ENCODE measurements at places on chromosomes 1 and 21. TPM values are rescaled to one million over a fixed set of nuclear protein-coding genes. Genes with fewer than 3 reads are reported as not detected.
A peak's percentile ranks its signal among the peaks of the same experiment; 100 is the strongest.

TAF1A gene
- 2.5 TPM for total RNA-seq

DLGAP3 gene
- total RNA-seq: 0.05 TPM

OR6N1 gene
- total RNA-seq: not detected

EVI5 gene
- total RNA-seq: 30.4 TPM

PLA2G2A gene
- total RNA-seq: 69.0 TPM

PCP4L1 gene
- total RNA-seq: not detected

OR2T33 gene
- not detected for total RNA-seq

NEK2 gene
- 0.19 TPM for total RNA-seq

GOLT1A gene
- total RNA-seq: not detected

DNA sequence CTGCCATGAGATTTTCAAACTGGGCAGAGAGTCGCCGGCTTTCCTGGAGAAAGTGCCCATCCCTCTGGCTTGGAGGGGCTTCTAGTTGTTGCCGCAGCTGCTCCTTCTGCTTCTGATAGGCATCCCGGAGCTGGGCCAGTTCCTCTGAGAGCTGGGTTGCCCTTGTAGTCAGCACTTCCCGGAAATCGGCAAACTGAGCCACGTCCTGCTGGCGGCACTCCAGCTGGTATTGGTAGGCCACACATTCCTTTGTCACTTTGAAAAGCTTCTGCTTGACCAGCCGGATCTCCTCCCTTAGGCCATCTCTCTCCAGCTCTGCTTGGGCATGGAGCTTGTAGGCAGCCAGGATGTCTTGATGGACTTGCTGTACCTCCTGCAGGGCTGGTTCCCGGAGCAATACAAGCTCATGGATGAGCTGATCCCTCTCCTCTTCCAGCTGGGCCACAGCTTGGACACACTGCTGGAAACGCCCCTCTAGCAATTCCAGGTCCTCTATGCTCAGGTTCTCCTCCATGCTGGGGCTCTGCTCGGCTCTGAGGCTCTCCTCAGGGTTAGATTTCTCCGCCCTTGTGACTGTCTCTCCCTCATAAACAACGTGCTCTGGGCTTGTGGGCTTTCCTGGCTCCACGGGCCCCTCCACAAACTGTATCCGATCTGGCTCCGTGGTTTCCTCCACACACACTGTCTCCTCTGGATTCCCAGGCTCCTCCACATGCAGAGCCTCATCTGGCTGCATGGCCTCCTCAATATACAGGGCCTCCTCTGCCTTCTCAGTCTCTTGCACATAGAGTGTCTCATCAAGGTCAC is 7.3 kb downstream of the SYNC start:
- DNase-seq: peak; percentile 78

DNA sequence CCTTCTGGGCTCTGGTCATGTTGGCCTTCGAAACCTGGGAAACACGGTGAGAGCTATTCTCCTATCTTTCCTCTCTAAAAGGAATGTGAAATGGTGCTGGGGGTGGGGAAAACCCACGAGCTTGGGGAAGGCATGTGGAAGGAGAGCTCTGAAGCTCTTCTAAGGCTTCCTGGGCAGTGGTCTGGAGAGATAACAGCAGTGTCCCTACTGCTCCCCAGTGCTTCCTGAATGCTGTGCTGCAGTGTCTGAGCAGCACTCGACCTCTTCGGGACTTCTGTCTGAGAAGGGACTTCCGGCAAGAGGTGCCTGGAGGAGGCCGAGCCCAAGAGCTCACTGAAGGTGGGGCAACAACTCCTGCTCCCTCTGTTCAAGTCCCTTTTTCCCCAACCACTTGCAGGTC is 2.8 kb downstream of the USP21 start:
- DNase-seq: no peak

- DNase-seq: no peak
These were observed 123.8 kb upstream of the RAB4A start for GRCh38 chr1:229147072-229147471.

DNA sequence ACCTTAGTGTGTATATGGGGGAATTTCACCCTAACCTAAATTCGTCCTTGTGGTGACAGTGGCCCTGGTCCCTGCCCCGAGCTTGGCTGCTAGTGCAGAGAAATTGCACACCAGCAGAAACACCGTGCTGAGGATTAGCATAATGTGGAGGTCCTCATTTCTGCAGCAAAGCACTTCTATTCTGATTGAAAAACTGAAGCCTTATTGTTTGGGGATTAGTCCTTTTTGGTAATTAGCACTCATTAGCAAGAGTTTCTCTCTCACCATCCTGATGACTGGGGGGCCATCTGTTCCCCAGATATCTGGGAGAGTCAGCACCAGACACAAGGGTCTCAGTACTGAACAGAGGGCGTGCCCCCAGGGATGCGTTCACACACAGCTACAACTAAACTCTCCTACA is 55.2 kb downstream of the AJAP1 start:
- DNase-seq: no peak

DNA sequence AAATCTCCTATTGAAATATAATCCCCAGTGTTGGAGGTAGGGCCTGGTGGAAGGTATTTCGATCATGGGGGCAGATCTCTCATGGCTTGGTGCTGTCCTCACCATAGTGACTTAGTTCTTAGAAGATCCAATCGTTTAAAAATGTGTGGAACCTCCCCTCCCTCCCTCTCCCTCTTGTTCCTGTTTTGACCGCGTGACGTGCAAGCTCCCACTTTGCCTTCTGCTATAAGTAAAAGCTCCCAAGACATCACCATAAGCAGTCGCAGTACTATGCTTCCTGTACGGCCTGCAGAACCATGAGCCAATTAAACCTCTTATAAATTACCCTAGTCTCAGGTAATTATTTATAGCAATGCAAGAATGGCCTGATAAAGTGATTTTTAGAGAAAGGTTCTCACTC is 10.9 kb upstream of the RGS2 start:
- no peak for DNase-seq

GRCh38 chr1:89904219-89904980 is 83.6 kb downstream of the LRRC8D start:
- DNase-seq: no peak

GRCh38 chr1:209232759-209233158 is 350.8 kb upstream of the CAMK1G start:
- no peak for DNase-seq

DNA sequence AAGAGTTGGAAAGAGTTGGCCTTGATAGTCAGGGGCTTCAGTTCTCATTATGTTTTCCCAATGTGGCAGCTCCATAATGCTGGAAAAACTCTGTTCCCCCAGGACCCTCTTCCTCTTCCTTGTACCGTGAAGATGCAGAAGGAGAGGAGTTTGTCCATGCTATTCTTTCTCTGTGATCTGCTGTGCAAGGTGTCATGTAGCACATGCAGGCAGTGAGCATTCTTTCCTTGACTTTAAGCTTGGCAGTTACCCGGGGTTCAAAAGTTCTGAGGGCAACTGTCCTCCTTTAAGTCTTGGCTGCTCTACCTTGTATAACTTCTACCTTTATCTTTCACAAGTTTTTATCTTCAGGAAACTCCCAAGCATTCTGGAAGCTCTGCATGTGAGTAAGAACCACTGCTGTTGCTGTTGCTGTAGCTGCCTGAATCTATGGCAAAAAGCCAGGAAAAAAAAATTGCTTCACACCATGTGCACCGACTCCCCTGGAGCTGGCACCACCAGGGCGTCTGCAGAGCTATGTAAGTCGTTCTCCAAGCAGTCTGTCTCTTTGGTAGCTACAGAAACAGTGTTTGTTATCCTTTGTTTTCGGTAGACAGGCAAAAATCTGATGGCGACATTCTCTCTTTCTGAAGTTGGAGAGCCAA is 42.7 kb upstream of the SLC16A1 start:
- DNase-seq: peak; percentile 45

GRCh38 chr1:14880456-14881316 is 272.9 kb upstream of the TMEM51 start:
- DNase-seq: no peak

DNA sequence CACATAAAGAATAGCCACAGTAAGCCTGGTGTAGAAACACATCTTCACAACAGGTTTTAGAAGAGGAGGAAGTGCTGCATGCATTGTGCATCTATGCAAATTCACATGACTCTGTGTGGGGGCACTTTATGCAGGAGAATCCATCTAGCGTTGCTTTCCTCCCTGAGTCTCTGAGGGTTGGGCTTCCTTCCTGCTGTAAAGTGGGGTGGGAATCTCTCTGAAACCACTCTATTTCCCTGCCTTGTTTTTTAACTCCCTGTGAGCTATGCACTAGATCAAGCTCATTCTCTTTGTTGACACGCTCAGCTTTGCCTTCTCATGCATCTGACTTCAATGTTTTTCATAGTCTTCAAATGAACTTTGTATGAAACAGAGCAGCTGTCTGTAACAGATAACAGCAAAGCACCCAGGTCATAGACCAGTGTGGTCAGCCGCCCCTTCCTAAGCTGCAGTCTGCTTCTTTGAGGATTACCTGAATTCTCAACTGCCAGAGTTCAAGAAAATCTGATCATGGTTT is 102.7 kb upstream of the DPH5 start:
- DNase-seq: no peak

DNA sequence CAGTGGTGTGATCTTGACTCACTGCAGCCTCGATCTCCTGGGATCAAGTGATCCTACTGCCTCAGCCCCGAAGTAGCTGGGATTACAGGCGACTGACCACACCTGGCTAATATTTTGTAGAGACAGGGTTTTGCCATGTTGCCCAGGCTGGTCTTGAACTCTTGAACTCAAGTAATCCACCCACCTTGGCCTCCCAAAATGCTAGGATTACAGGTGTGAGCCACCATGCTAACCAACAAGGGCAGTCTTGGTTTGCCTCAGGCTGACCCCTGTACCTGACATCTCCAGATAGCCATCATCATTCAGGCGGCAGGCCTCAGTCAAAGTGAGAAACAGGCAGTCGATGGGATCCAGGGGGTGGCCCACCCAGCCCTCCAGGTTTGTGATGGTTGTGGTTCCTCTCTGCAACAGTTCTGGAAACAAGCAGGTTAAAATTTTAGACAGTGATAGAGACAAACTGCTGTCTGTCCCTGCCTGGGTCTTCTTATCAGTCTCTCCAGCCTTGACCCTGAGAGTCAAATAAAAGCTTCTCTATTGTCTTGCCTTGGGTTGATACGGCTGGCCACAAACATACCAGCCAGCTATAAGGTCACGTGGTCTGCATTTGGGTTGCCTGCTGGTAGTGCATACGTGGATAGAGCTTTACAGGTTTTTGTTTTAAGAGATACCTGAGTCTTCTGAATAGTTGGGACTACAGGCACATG is 26.8 kb downstream of the UROD start:
- DNase-seq: no peak

DNA sequence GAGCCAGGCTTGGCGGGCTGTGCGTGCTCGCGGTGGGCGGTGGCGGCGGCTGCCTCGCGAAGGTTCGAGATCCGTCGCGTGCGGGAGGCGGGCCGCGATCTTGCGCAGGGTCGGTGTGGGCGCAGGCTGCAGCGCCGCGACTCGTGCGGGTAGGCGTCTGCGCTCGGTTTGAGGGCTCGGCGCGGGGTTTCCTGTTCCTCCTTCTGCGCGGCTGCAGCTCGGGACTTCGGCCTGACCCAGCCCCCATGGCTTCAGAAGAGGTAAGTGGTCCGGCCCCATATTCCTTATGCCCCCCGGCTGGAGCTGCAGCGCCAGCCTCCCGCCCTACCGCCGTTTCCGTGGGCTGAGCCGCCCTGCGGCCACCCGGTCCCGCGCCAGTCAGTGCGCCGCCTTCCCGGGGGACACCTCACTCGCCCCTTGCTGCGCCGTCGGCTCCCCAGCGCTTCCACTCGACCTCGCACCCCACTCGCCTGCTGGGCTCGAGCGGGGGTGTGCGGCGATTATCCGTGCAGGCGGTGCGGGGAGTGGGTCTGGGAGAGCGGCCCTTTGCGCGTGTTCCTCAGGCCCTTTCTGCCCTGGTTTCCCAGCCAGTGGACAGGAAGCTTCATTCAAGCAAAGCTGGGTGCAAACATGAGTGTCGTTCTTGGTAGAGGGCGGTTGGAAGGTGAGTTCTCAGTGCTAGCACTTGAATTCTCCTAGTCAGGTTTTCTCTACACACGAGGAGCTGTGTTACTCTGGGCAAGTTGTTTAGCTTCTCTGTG is at the start of gene CACYBP:
CACYBP (plus strand) TSS at position 12 of the 761 bp plus-strand sequence; CDS start at position 246, 234 bp downstream.
- no peak for DNase-seq

GRCh38 chr21:35441868-35442582 is 392.9 kb upstream of the RUNX1 start:
- DNase-seq: no peak

GRCh38 chr1:91057784-91058183 is 35.9 kb upstream of the ZNF644 start:
- DNase-seq: no peak

DNA sequence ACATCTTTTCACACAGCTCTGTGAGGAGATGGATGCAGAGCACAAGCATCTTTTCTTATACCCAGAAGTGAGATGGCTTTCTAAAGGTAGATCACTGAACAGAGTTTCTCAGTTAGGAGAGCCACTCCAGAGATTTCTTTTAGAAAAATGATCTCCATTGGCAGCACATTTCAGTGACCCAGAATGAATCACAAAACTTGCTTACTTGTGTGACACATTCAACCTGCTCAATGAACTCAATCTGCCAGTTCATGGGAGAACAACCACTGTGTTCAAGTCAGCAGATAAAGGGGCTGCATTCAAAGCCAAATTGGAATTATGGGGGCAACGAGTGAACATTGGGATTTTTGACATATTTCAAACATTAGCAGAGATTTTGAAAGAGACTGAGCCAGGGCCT is 78.3 kb downstream of the UCHL5 start:
- DNase-seq: no peak

DNA sequence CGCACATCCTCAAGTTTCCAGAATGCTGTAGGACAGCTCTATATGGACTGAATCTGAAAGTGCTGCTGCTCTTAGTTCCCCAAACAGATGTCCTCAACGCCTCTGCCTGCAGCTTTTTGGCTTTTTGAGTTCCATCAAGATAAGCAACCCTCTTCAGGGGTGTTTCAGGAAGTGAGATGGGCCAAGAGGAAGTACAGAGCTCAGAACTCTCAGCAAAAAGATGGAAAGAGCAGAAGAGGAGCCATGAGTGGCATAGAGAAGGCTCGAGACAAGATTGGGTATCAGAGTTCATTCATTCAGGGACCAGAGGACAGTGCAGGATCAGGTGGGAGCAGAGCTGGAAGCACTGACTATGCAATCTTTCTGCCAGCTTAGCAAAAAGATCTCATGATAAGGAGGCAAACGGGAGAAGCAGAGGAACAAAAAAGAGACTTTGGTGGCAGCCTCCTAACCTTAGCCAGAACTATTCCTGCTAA is at the start of the genes ADORA3 and TMIGD3:
ADORA3 (minus strand) TSS at position 49 of the 476 bp plus-strand sequence. CDS start 279 bp downstream, outside the sequence.
TMIGD3 (minus strand) TSS at position 49 of the 476 bp plus-strand sequence. CDS start 279 bp downstream, outside the sequence.
- DNase-seq: no peak

DNA sequence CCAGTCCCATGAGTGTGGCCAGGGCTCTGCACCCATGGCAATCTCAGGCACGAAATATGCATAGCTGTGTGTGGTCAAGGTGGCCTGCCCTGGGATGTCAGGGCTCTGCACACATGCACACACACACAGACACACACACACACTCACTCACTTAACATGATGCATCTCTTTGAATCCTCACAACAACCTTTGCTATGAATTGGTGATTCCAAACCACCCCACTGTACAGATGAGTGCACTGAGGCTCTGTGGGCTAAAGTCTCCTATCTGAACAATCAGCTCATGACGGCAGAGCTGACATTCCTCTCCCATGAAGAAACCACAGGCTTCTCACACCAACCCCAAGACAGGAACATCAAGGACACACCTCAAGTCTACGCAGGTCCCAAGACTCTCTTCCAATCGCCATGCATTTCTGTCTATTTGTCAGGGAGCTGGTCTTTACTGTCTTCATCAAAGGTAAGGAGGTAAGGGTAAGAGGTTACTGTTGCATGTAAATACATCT is 131.6 kb downstream of the ETS2 start:
- DNase-seq: no peak

GRCh38 chr1:64062941-64063581 is 140.4 kb upstream of the UBE2U start:
- no peak for DNase-seq

All from left ventricle myocardium inferior (tissue), 1 donor.